CD4-positive, alpha-beta T cell treated with Interleukin-12 subunit alpha and Interleukin-12 subunit beta, for 1 hour (primary cell): ENCODE measurements at places on chromosomes 6 and 20.

DNA sequence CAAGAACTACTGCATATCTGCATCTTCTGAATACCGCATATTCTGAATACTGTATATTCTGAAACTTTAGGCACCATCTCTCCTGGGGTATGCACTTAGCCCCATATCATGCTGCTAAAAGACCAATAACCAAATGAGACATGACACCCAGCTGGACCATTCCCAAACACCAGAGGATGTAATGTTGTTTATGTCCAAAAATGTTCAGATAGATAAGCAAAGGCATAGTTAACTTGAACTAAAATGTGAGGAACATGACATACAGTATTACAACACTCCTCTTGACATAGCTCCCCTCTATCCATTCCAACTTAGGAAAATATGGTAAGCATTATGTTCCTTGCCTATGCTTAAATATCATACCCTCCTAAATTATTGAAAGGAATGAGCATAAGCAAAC, 127.3 kb downstream of the TENT5A start:
- DNase-seq, result no peak

GRCh38 chr6:22062807-22063408, 233.9 kb downstream of the PRL start:
- DNase-seq, result peak; percentile 15

DNA sequence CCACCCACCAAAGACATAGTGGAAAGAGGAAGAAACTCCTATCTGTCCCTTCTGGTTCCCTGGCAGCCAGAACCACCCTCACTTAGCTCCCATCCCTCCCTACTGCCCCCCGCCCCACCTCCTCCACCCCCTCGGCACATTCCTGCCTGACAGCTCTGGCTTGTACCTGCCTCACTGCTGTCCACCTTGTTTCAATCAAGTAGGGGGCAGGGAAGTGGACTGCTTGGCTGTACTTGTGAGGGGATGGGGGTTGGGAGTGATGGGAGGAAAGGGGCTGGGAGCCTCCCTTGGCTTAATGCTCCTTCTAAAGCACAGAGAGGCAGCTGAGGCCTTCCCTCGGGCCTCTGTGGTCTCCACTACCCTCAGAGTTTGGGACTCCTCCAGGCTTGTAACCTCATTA, 22.1 kb upstream of the ZNF76 start:
- DNase-seq, result no peak

GRCh38 chr6:45677381-45678284, 299.9 kb upstream of the SUPT3H start:
- DNase-seq, result peak; percentile 58

DNA sequence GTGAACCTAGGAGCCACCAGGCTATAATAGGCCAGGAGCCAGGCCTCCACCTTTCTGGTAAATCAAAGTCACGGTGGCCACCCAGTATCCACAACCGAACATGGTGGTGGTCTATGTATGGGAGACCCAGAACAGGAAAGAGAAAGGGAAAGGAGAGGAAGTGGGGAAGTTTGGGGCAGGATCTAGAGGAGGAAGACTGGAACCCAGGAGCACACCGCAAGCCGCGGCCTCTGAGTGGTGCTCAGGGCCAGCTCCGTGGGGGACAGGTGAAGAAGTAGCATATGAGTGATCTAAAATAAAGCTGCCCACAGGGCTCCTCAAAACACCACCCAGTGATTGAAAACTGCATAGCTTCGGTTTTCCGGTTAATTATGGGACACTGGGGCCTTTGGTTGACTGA, 214.8 kb downstream of the ZDHHC14 start:
- DNase-seq, result no peak

DNA sequence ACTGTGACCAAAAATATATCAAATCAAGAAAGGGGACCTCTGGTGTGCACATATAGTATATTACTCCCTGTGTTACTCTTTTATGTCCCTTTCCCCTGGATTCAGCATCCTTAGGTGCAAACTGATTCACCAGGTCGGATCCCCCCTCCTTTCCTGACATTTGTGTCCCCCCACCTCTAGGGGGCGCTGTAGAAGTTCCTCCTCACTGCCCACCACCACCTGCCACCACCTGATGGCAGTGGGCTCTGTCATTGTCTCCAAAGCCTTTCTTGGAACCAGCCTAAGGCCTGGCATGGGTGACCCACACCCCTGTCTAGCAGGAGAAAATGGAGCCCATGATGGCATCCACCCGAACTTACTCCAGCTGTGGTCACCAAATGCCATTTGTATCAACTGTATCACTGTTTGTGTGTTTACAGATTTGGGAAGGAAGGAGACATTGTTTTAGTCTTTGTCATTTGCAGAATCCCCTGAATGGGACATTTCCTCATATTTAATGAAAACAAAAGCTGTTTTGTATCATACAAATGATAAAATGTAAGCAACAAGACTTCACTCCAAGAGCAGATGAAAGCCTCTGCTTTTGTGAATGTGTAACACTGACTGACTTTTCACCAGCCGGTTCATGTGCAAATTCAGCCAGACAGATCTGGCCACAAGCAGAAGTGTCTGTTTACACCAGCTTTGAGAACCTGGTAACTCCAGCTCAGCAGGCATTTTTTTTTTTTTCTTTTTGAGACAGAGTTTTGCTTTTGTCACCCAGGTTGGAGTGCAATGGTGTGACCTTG, 66.2 kb downstream of the ARMC2 start:
- DNase-seq, result peak; percentile 48

GRCh38 chr6:116036075-116036773, 24.5 kb downstream of the FRK start:
- no peak for DNase-seq
